ENCODE measurements at places on chromosomes 2 and 18.

DNA sequence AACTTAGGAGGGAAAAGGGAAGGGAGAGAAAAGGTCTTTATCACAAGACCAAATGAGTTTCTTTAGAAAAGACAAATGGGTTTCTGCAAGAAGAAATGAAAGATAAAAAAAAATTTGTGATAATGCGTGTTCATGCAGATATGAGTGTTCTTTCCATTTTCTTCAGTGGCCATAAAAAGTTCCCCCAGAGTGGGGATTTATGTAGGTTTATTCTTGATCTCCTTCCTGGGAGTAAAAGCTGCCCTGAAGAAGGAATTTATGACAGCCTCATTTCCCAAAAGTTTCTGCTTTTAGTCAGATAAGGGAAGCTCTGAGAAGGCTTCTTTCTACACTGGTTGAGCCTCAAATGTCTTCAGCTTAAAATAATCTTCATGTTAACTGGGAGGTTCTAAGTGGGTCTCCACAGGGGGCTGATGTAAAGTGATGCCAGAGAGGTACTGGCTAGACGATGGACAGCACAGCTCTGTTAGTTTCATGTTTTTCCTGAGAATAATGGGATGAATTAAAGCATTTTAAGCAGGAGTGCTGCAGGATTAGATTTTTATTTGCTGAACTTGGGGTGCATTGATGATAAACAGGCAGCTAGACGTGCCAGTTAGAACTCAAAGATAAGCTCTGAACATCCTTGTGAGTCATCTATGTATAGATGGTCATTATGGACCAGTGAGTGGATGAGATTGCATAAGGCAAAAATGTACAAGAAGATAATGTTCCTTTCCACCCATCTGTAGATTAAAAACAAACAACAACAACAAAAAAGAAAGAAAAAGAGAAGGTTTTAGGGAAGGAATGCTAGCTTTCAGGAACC, 99.4 kb upstream of the MSH2 start:
- no peak for DNase-seq

- no peak for DNase-seq
Measured at GRCh38 chr2:6449343-6449742, 416.4 kb downstream of the CMPK2 start.

DNA sequence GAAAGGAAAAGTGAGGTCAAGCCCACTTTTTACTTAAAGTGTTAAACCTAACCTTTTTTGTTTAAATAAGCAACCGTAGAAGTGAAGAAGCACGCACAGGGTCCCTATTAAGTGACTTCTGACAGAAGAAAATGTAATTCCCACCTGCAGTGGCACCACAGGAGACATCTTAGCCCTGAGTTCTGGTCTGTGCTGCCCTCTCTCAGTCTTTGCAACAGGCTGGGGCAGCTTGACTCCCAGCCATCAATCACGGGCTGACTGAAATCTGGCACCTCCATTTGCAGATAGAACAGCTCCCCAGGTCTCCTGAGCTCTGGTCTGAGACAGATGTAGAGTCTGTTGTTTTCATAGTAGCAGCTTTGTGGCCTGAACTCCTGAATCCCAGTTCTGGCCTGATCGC, 170.0 kb downstream of the LTBP1 start:
- DNase-seq = no peak

- no peak for DNase-seq
Measured at GRCh38 chr2:10571057-10571456, 118.7 kb downstream of the NOL10 start.

DNA sequence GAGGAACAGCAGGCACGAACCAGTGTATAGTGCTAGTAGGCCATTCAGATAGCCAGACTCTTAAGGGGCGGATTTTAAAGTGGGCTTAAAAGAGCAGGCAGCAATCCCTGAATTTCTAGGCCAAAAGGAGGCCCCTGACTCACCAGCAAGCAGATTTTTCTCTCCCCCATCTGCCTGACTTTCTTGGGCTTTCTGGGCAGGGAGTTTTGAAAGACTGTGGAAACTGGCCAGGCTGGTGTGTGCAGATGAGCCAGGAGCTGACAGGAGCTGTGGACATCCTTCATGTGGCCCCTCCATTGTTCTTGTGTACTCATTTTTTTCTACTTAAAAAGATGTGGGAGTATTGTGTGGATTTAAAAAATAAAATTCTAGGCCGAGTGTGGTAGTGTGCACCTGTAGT, 59.0 kb downstream of the GLI2 start:
- no peak for DNase-seq

DNA sequence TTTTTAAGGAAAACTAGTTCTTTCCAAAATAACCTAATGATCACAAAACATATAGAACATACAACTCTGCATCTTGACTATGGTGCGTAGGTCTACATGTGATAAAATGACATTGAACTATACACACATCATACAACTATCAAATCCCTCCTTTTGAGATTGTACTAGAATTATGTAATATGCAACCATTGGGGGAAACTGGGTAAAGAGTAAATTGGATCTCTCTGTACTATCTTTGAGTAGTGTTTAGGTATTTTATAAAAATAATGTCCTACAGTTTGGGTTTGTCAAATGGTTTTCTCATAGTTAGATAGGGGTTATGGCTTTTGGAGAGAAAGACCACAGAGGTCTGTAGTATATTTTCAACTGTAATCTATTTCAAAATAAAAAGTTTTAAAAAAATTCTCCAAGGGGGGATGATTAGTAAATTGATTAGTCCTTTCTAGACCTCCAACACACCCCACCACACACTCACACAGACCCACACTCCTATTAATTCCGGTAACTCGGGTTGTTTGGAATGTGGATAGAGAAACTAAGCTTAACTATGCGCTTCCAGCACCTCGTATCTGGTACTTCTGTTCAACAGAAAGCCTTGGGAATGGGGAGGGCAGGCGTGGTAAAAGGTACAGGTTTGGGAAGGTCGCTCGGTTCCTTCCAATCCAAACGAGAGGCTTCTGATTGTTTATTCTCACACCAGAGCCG, 695 bp upstream of the BIRC6 start:
- DNase-seq = no peak

DNA sequence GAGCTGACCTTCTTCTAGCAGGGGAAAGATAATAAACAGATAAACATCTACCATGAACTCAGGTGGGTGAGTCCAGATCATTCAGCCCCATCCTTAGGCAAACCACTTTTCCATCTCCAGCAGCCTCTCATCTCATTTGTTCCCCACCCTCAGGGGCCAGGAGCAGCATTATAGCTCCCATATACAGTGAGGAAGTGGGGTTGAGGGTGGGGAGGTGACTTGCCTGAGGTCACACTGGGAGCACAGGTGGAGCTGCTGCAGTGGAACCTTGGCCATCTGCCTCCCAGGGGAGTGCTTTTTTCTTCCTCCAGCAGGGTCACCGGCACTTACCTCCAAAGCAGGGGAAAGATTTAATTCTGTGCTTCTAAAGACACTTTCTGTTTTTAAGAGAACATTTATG, 212.5 kb upstream of the SMAD2 start:
- DNase-seq = no peak

GRCh38 chr2:7881466-7881865, 800.4 kb upstream of the ID2 start:
- no peak for DNase-seq

- DNase-seq = no peak
Measured at GRCh38 chr2:220226546-220226945, 599.1 kb downstream of the SLC4A3 start.

DNA sequence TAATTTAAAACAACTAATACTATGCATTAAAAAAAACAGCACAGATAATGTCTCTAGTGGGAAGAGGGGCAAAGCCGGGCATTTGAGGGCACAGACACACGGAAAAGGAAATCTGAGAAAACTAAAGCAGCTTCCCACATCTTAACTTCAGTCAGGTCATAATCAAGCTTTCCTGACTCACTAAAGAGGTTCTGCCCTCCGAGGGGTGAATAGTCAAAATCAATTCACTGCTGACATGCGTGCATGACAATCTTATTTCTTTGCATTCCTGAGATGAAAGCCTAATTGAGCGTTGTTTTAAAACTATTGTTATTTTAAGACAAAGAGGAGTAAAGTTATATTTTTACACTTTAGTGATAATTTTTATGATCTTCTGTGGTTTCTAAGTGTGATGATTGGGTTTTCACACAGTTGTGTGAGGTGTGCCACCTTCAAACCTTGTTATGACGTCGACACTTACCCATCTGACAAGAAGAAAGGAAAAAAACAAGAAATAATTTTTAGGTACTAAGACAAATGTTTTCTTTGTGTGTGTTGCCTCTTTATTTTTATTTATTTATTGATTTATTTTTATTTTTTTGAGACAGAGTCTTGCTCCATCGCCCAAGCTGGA, 90.9 kb downstream of the GATA6 start:
- no peak for DNase-seq

DNA sequence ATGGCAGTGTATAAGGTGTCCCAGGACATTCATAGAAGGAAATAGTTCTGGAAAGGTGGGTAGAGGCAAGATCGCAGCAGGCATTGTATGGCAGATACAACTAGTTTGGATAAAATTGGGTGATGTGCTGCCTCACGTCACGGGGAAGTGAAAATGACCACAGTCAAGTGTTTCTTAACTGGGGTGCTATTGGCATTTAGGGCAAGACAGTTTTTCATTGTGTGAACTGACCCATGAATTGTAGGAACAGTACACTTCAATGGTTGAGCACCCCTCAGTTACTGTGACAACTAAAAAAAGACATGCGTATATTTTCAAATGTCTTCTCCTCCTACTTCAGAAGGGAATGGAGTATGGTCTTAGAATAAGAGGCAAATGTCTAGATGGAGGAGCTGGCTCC, 22.3 kb upstream of the CYRIA start:
- DNase-seq = no peak

GRCh38 chr2:236341721-236342120, 77.5 kb upstream of the ASB18 start:
- no peak for DNase-seq

- DNase-seq = no peak
Measured at GRCh38 chr2:134235510-134236144, 18.2 kb upstream of the MGAT5 start.

- DNase-seq = no peak
Measured at GRCh38 chr2:160355080-160355479, 138.5 kb downstream of the RBMS1 start.

DNA sequence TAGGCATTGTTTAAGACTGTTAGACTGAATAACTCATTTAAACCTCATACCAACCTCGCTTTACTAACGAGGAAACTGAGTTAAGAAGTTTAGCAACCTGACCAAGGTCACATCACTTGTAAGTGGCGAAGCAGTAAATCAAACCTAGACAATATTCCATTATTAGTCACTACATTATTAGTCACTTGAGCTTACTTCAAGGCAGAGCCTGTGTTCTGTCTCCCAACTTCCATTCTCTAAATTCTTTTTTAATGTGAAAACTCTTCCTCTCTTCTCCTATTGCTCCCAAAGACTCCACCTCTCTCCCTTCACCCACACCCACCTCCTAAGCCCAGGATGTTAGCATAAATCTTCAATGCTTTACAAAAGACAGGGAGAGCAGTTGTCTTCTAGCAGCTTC, 156.5 kb downstream of the ARL6IP6 start:
- no peak for DNase-seq

GRCh38 chr2:146879882-146880281, 964.9 kb upstream of the ACVR2A start:
- no peak for DNase-seq

DNA sequence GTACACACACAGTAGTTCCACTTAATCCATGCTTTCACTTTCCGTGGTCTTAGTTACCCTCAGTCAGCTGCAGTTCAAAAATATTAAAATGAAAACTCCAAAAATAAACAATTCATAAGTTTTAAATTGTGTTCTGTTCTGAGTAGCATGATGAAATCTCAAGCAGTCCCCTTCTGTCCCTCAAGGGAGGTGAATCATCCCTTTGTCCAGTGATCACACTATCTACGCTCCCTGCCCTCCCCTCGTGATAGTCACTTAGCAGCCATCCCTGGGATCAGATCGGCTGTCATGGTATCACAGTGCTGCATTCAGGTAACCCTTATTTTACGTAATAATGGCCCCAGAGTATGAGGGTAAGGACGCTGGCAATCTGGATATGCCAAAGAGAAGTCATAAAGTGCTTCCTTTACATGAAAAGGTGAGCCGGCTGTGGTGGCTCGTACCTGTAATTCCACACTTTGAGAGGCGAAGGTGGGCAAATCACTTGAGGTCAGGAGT, 5.8 kb upstream of the RTN4 start:
- no peak for DNase-seq

GRCh38 chr2:145185696-145186095, 665.8 kb upstream of the ZEB2 start:
- DNase-seq = no peak

GRCh38 chr2:142188562-142188961, 57.7 kb upstream of the LRP1B start:
- no peak for DNase-seq

GRCh38 chr18:56173542-56174220, 464.7 kb downstream of the TXNL1 start:
- DNase-seq = no peak

DNA sequence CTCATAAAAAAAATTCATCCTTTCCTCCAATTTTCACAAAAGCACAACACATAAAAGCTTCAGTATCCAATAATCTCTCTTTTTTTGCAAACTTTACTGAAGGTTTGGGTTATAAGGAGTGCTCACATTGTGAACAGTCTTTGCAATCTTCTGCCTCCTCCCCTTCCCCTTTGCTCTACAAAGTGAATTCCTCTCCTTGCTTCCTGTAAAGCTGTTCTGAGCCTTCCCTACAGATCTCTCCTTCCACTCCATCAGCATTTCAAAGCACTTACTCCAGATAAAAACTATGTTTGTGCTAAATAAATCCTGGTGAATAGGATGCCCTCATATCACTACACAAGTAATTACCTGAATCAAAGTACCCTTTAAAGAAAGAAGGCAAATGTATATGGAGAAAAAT, 4.6 kb upstream of the PDK1 start:
- DNase-seq = no peak

- DNase-seq = no peak
Measured at GRCh38 chr2:88950010-88950409, 258.5 kb downstream of the RPIA start.

DNA sequence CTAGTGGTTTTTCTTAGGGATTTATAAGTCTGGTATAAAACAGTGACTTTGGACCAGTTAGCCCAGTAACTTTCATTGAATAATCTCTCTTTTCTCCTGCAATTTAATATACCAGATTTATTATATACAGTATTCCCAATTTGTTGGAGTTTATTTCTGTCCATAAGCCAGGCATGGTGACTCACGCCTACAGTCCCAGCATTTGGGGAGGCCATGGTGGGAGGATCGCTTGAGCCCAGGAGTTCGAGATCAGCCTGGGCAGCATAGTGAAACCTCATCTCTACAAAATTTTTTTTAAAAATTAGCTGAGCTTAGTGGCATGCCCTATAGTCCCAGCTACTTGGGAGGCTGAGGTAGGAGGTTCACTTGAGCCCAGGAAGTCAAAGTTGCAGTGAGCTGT, 26.7 kb downstream of the CNNM4 start:
- no peak for DNase-seq

GRCh38 chr2:23360571-23361125, 24.3 kb upstream of the KLHL29 start:
- DNase-seq = no peak

DNA sequence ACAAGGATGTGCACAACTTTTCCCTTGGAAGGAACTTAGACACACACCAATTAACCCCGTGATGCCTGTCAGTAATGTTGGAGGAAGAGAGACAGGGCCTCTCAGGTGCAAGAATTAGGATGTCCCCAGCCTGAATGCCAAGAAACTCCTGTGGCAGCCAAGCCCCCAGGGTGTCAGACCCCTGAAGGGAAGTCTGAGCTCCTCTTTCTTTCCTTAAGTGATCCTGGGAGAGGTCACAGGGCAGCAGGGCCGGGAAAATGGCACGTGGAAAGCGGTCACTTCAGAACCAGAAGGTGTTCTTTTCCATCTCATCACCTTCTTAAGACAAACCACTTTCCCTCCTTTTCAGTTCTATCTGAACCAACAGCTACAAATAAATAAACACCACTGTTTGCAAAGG, 185.9 kb downstream of the ANAPC1 start:
- DNase-seq = no peak

- no peak for DNase-seq
Measured at GRCh38 chr2:178018141-178018540, 54.4 kb downstream of the PDE11A start.

All from T-helper 17 cell (primary cell).